ENCODE measurements at places on chromosomes 5 and 9.
A peak's percentile ranks its signal among the peaks of the same experiment; 100 is the strongest.

GRCh38 chr9:78614892-78615291 lies 318.0 kb downstream of the PSAT1 start:
- DNase-seq, result peak; percentile 55

- DNase-seq, result peak; percentile 55
These were observed 1.0 kb downstream of the FOXE1 start for GRCh38 chr9:97853844-97854695.

DNA sequence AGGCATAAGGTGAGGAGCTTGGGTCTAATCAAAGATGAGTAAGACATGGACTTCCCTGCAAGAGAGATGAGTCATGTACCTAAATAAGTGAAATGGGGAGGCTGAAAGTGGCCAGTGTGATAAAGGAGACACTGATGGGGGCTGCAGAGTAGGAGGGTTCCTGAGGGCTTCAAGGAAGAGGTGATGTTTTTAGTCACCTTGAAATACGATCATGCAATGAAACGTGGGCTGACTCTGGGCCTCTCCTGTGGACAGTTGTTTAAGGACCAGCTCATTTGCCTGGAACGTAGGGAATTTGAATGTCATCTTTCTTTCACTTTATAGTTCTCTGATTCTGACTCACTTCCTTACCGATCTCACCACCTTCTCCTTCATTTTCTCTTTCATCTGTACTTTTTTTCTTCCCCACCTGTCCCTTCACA lies 49.6 kb upstream of the CPLX2 start:
- DNase-seq, result no peak

DNA sequence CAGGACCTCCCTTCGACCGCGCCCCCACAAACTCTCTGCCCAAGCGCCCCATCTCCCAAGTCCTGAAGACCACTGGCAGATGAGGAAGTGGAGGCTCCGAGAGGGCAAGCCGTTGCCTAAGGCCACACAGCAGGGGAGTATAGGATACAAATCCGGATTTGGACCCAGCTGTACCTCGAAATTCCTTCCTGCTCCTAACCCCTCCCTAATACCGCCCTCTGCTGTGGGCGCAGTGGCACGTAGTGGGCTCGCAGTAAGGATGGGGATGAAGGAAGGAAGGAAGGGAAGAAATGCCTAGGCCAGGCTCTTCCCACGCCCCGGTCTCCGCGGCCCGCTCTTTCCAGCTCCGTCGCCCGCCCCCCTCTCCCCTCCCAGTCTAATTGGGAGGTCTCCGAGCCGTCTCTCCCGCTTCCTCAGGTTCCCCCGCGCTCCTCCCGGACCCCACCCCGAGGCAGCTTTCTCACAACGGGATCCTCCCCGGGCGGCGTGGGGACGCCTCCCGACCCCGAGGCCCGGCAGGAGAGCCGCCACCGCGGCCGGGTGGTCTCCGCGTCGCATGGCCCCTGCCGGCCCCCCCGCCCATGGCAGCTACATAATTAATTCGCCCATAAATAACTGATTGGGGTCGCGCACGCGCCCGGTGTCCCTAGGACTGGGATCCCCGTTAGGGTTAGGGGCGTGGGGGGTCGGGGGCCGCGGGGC lies 138.9 kb downstream of the C9orf50 start:
- DNase-seq, result no peak

DNA sequence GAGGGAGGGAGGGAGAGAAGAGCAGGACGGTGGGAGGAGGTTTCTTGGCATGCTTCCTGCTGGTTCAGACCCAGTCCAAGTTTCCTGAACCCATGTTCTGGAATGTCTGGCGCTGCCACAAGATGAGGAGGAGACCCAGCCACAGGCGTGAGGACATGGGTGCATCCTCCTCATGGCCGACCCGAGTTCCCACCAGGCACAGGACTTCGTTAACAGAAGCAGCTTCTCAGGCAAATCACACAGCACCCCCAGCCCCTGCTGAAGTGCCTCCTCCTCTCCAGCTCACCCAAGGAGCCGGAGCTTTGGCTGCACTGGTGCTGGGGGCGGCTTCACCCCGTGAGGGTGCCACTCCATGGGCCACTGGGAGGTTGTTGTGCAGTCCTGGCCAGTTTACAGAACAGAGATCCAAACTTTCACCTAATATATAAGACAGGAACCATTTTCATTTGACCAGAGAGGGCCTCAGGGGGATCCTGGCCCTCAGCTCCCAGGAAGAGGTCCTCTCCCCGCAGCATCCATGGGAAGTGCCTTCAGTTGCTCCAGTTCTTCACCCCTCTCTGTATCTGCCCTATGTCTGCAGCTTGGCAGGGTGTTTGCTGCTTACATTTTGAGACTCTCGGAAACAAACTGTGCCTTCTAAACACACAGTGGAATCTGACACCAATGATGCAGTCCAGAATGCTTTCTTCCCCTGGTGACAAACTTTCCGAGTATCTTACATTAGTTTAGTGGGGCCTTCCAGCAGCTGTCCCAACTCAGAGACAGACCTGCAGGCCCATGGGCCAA lies 10.2 kb upstream of the NKD2 start:
- no peak for DNase-seq

DNA sequence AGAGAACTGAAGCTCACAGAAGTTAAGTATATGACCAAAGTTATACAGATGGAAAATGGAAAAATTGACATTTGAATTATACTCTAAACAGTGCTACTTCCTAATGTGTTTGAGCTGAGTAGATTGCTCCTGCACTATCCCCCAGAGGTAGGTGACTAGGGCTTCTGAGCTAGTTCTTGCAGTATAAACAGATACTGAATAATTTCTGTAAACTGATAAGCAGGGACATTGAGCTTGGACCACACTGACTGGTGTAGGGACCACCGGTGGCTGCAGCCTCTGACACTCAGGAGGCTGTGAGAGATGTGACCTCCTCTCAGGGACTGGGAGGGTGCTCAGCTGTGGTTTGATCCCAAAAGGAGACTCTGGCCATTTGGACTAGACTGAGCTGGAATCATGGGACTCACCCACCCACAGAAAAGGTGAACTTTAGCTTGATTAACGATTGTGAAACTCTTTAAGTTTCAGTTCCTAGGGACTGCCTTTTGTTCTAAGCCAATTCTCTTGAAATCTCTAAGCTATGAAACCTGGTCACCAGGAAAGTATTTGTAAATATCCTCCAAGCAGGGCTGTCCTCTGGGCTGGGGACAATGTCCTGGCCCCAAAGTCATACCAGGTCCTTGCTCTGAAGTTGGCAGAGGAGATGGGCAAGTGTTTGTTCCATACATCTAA lies 291.5 kb downstream of the SEC61B start:
- DNase-seq, result no peak

DNA sequence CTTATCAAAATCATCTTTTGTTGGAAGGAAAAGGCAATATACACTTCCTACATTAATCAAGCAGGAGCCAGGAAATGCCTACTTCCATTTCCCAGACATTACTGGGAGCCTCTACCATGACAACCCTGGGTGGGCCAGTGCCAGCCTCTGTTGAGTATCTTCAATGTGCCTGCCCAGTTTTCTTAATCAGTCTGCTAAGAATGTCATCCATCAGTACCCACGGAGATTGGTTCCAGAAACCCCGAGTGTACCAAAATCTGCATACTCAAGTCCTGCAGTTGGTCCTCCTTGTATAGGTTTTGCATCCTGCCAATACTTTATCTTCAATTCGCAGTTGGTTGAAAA lies 82.4 kb downstream of the MARCHF3 start:
- DNase-seq, result no peak

DNA sequence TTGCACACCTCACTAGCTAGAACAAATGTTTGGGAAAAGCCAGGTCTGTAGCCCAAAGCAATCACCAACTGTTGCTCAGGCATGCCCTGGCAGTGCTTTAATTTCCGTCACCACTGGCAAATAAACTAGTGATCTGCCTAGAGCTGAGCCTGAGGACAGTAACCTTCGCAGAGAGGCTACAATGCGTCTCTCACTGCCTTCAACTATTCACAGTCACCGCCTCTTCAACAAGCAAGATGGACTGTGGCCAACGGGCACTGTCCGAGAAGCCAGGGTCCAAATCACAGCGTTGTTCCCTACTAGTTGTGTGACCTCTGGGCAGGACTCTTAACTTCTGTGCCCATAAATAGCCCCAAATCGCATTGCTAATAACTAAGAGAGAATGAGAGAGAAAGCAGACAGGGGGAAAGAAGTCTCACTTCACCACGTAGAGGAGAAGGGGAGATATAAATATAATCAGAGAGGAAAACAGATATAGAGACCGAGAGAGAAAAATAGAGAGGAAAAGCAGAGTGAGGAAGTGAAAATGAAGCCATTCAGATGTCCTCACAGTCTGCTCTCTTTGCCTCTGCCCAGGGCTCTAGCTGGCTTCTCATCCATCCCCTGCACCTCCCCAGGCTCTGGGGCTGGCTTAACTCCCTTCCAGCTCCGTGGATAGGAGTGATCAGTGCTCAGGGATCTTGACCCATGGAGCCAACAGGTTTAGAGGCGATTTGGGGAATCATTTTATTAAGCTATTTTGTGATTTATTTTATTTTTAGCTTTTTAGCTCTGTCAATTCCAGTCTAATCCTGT lies 157.9 kb downstream of the ZDHHC21 start:
- DNase-seq, result no peak

GRCh38 chr9:129688285-129689043 lies 23.0 kb downstream of the PRRX2 start:
- no peak for DNase-seq
